ENCODE measurements at places on chromosomes 3 and 15.

GRCh38 chr3:40137591-40138295 is 171.8 kb upstream of the EIF1B start:
- no peak for DNase-seq

- DNase-seq = peak; percentile 26
These were observed 32.5 kb downstream of the RFTN1 start for GRCh38 chr3:16480861-16481545.

GRCh38 chr3:110027446-110028080 is 690.2 kb upstream of the DPPA4 start:
- DNase-seq = peak; percentile 13

DNA sequence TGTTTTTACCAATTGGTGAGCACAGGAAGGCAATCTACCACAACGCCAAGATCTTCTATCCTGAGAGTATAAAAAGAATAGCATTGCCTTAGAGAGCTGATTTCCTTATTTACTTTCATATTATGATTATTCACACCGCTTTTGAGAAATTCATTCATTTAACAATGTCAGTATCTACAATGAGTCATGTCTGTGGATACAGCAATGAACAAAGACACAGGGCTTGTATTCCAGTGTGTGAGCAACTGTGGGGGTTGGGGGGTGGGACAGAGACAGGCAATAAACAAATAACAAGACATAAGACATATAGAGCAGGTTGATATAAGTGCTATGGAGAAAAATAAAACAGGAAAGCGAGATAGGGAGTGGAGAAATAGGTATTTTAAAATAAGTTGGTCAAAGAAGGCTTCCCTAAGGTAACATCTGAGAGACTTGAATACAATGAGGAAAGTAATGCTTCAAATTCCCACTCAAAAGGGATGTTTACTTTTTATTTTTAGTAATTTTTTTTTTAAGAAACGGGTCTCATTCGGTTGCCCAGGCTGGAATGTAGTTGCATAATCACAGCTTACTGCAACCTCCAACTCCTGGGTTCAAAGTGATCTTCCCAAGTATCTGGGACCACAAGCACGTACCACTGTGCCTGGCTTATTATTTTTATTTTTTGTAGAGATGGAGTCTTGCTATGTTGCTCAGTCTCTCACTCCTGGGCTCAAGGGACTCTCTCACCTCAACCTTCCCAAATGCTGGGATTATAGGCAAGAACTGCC is 45.7 kb downstream of the PGBD4 start:
- no peak for DNase-seq

DNA sequence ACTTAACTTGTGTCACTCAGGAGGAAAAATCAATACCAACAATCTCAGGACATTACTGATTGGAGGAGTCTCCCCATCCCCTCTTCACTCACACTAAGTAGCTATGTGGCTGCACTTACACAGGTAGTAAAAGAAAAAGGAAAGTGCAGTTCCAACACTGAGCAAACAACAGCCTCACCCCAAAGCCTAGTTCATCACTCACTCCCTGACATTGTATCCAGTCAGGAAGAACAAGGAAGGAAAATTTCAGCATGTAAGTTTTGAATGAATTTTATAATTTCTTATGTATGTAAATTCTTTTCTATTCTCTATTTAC is 273.4 kb downstream of the IGSF11 start:
- no peak for DNase-seq

- no peak for DNase-seq
These were observed 157.2 kb upstream of the MYRIP start for GRCh38 chr3:39651993-39652739.

GRCh38 chr3:32977861-32978260 is 26.4 kb downstream of the CCR4 start:
- no peak for DNase-seq

DNA sequence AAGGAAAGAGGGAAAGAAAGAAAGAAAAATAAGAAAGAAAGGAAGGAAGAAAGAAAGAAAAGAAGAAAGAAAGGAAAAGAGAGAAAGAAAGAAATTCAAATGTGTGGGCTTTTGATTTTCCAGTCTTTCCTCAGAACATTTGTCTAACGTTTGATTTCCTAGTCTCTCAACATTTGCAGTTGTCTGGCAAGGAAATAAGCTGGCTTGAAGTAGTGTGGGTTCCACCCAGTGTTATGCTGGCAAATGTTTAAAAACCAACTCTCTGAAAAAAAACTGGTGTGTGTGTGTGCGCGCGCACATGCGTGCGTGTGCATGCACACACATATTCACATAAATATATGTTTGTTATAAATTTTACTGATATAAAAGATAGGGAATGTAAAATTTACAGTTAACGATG is 54.6 kb upstream of the C3orf49 start:
- no peak for DNase-seq

- no peak for DNase-seq
These were observed 59.4 kb downstream of the MYO9A start for GRCh38 chr15:72058585-72058984.

- DNase-seq = no peak
These were observed 2.6 kb downstream of the MKRN2 start for GRCh38 chr3:12559520-12559919.

DNA sequence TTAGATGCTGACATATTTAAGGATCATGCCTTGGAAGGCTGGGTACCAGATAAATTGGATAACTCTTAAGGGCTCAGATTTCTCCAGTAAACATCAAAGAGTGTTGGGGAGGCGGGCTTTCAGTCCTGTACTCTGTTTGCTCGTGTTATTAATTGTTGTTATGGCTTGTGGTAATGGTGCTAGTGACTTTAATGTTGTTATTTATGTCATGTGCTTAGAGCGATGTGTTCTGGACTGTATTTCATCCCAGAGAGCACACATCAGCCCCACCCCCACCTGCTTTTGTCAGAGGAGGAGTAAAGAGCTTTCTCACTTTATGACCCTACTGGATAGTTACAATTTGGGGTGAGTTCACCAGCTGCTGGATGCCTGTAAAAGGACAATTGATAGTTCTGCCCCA is 386.3 kb downstream of the EPHB1 start:
- no peak for DNase-seq

GRCh38 chr3:38154625-38155255 is 10.6 kb upstream of the OXSR1 start:
- no peak for DNase-seq

- DNase-seq = no peak
These were observed 28.2 kb downstream of the DAG1 start for GRCh38 chr3:49498239-49498638.

GRCh38 chr3:31562525-31562924 is 29.8 kb downstream of the STT3B start:
- DNase-seq = no peak

- DNase-seq = no peak
These were observed 56.6 kb downstream of the XXYLT1 start for GRCh38 chr3:195214381-195214780.

GRCh38 chr3:39933986-39934693 is 124.7 kb downstream of the MYRIP start:
- DNase-seq = no peak

- DNase-seq = no peak
These were observed 41.9 kb downstream of the SCAP start for GRCh38 chr3:47433796-47434195.

GRCh38 chr3:31772272-31772671 is 208.8 kb downstream of the OSBPL10 start:
- no peak for DNase-seq

- no peak for DNase-seq
These were observed 17.5 kb upstream of the PPIB start for GRCh38 chr15:64180235-64180824.

All from BJ (cell line).